ENCODE measurements at places on chromosomes 1 and 21. TPM values are rescaled to one million over a fixed set of nuclear protein-coding genes. Genes with fewer than 3 reads are reported as not detected.

SDHB gene
- 93.2 TPM for total RNA-seq

GRCh38 chr21:16117851-16118590, 388.2 kb downstream of the USP25 start:
- H3K36me3 ChIP-seq, result no peaks in the 10 kb centered on the region
- H3K4me3 ChIP-seq, result no peak overlapping the region
- H3K27me3 ChIP-seq, result no peaks in the 10 kb centered on the region

GRCh38 chr1:221105578-221105977, 226.3 kb downstream of the HLX start:
- DNase-seq, result no peak
- H3K36me3 ChIP-seq, result no peaks in the 10 kb centered on the region
- H3K27ac ChIP-seq, result no peak overlapping the region
- no peaks in the 10 kb centered on the region for H3K27me3 ChIP-seq

DNA sequence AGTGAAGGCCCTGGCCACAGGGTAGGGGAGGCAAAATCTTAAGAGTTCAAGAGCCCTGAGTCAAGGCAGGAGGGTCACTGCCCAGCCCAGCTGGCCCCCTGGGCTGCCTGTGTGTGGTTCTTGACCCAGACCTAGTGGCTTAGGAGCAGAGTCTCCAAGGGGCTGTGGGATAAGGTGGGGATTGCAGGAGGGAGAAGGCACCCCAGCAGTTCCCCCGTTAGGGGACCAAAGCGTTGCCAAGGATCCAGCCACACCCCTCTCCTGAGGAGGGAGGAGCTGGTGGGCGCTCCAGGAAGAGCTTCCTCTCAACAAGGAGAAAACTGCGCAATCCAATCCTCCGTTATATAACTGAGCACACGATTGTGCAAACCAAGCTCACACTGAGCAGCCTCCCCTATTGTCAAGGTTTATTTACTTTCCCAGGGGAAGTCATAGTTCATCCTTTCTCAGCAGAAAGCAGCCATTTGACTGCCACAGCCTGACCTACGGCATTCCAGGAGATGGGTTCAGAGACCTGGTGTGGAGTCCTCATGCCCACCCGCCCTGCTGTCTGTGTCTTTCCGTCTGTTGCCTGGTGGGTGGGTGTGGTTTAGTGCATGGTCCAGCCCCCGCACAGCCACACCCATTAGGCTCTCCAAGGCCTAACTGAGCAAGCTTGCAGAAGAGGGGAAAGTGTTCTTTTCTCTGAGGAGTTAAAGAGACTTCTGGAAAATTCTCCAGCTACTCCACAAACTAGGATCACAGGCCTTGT, 3.5 kb downstream of the EPHX1 start:
- H3K27me3 ChIP-seq, result no peaks in the 10 kb centered on the region
- no peak overlapping the region for H3K4me3 ChIP-seq
- peaks cover 10% of the 10 kb centered on the region for H3K36me3 ChIP-seq
- DNase-seq, result peak; percentile 83

GRCh38 chr1:154753426-154753825, 116.7 kb downstream of the KCNN3 start:
- H3K4me3 ChIP-seq, result no peak overlapping the region
- H3K27me3 ChIP-seq, result no peaks in the 10 kb centered on the region
- no peaks in the 10 kb centered on the region for H3K36me3 ChIP-seq
- no peak for DNase-seq
- H3K4me1 ChIP-seq, result peaks cover 2% of the 10 kb centered on the region

DNA sequence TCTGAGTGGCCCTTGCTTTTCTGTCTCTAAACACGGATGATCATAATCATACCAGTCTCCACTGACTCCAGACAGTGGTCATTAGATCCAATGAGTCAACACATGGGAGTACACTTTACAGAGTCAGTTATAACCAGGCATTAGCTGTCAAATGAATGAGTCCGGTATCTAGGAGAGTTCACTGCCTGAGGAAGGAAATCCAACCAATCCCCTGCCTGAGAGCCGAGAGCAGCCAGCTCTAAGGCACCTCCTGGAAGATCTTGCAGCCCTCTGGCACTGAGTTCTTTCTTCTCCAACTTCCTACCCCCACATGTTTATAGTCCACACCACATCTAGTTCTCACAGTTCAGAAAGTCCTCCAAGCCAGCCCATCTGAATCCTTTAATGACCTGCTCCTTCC, 29.4 kb upstream of the RBM15 start:
- DNase-seq, result peak; percentile 32
- H3K36me3 ChIP-seq, result no peaks in the 10 kb centered on the region
- no peaks in the 10 kb centered on the region for H3K27me3 ChIP-seq

PTGFR gene
- 4.8 TPM for total RNA-seq

SLFNL1 gene
- 2.8 TPM for total RNA-seq

DNA sequence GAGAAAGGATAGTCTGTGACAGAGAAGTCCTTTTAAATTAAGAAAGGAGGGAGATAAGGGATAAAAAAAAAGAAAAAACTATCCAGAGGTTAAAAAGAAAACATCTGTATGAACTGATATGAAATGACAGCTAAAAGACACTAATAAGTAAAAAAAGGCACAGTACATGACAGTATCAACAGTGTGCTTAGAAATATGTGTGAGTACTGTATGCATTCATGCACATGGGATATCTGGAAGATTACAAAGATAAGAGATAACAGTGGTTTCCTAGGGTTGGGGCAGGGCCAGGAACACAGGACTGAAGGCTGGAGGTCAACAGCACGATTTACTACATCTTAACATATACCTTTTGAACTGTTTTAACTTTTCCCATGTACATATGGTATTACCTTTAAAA, 13.3 kb downstream of the PTP4A2 start:
- no peaks in the 10 kb centered on the region for H3K27me3 ChIP-seq
- peaks cover 37% of the 10 kb centered on the region for H3K4me1 ChIP-seq
- no peak for DNase-seq
- H3K27ac ChIP-seq, result no peak overlapping the region
- no peak overlapping the region for H3K4me3 ChIP-seq
- no peaks in the 10 kb centered on the region for H3K36me3 ChIP-seq

GRCh38 chr1:113934511-113935055, 5.5 kb downstream of the HIPK1 start:
- H3K27ac ChIP-seq, result no peak overlapping the region
- H3K4me3 ChIP-seq, result no peak overlapping the region
- H3K36me3 ChIP-seq, result no peaks in the 10 kb centered on the region

PDZK1 gene
- 0.25 TPM for total RNA-seq

GRCh38 chr1:27292106-27292505, 29.9 kb upstream of the TMEM222 start:
- H3K36me3 ChIP-seq, result peaks cover 42% of the 10 kb centered on the region
- no peak for DNase-seq
- H3K27ac ChIP-seq, result no peak overlapping the region
- no peaks in the 10 kb centered on the region for H3K27me3 ChIP-seq
- H3K4me3 ChIP-seq, result no peak overlapping the region

SLAMF9 gene
- 0.74 TPM for total RNA-seq

GRCh38 chr1:118110580-118110979, 74.4 kb downstream of the SPAG17 start:
- DNase-seq, result no peak
- no peak overlapping the region for H3K27ac ChIP-seq
- H3K27me3 ChIP-seq, result no peaks in the 10 kb centered on the region
- no peak overlapping the region for H3K4me3 ChIP-seq
- H3K36me3 ChIP-seq, result no peaks in the 10 kb centered on the region

DNA sequence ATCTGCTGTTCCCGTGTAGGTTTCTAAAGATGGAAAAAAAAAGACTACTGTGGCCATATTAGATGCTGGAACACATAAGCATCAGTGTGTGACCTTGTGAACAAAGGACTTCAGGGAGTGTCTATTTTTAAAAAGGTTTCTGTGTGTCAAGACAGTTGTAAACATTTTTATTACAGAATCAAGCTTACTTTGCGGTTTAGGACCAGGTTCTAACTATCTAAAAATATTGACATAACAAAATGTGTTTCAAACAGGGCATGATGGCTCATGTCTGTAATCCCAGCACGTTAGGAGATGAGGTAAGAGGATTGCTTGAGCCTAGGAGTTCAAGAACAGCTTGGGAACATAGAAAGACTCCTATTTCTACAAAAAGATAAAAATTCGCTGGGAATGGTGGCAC, 7.1 kb upstream of the DDI2 start:
- H3K27me3 ChIP-seq, result no peaks in the 10 kb centered on the region
- no peak overlapping the region for H3K4me3 ChIP-seq
- no peaks in the 10 kb centered on the region for H3K36me3 ChIP-seq
